AG04450 (cell line): ENCODE measurements at places on chromosomes 4 and X. TPM values are rescaled to one million over a fixed set of nuclear protein-coding genes. Genes with fewer than 3 reads are reported as not detected.

- DNase-seq, result no peak
These were observed 72.6 kb downstream of the SMARCA5 start for GRCh38 chr4:143586080-143586479.

Gene FABP2
- polyA plus RNA-seq, result not detected in 2 replicates

Gene TRPC3
- 2.1 and 2.3 TPM in 2 replicates for polyA plus RNA-seq

- no peak for DNase-seq
These were observed 4.7 kb downstream of the NKX1-1 start for GRCh38 chr4:1401409-1402020.

DNA sequence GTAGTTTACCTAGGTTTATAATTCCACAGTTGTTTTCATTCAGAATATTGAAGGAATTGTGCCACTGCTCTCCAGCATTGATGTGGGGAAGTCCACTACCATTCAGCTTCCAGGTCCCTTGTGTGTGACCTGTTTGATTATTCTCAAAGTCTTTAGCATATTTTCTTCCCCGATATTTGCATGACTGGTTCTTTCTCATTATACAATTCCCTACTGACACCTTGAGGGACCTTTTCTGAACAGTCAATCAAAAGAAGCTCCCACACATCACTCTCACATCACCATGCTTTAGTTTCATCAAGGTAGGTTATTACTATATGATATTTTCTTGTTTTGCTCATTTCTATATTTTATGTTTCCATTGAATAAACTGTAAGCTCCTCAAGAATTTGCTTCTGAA, 44.1 kb downstream of the SLC39A8 start:
- no peak for DNase-seq

DNA sequence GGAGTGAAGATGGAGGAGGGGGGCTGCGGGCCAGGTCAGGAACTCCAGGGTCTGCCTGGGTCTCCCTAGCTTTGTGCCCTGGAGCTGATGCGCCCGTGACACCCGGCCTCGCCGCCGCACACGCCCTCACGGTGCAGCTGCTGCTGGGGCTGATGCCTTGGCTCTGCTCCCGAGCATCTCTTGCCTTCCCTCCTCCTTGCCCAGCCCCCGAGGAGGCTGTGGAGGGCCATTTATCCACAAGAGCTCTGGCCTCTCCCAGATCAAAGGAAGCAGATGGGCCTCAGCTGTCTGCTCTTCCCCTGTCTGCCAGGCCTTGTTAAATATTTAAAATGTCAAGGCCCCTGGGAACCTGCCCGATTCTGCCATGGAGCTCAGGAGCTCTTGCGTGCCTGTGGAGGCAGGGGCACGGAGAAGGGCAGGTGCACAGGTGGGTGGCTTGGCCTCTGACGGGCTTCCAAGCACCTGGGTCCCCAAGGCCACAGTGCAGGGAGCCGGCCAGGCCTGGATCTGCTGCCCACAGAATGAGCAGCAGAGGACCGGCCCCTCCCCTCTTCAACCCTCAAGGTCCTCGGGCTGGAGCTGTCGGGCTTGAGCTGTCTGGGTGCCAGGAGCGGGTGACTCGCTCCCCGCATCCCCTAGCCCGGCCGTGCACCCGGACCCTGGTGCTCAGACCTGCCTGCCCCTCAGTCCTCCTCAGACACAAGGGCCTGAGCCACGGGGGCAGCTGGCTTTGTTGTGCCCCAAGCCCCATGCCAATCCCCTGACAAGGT, 20.3 kb downstream of the ATP2B3 start:
- no peak for DNase-seq

Gene DOCK11
- polyA plus RNA-seq, result 20.7 and 26.4 TPM in 2 replicates
